IPS DF 6.9 (cell line): ENCODE measurements at places on chromosomes 13 and 19.

GRCh38 chr19:4988770-4989251 is 19.9 kb downstream of the KDM4B start:
- DNase-seq, result no peak

DNA sequence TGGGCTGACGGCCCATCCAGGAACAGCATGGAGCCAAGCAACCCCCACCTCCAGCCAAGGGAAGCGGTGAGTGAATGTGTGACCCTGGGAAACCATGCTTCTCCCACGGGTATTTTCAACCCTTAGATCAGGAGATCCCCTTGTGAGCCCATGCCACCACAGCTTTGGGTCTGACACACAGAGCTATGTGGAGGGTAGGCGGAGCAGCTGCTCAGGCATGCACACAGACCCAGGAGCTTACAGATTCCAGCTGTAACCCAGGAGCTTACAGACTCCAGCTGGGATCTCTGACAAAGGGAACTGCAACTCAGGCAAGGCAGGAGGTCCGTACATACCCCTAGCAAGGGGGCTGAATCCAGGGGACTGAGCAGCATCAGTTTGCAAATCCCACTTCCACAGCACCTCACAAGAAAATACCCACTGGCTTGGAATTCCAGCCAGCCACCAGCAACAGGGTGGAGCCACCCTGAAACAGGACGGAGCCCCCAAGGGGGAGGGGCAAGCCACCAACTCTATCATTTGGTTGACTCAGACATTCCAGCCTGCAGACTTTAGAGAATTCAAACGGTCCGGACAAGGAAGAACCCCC is 40.8 kb upstream of the RFXAP start:
- DNase-seq, result no peak

DNA sequence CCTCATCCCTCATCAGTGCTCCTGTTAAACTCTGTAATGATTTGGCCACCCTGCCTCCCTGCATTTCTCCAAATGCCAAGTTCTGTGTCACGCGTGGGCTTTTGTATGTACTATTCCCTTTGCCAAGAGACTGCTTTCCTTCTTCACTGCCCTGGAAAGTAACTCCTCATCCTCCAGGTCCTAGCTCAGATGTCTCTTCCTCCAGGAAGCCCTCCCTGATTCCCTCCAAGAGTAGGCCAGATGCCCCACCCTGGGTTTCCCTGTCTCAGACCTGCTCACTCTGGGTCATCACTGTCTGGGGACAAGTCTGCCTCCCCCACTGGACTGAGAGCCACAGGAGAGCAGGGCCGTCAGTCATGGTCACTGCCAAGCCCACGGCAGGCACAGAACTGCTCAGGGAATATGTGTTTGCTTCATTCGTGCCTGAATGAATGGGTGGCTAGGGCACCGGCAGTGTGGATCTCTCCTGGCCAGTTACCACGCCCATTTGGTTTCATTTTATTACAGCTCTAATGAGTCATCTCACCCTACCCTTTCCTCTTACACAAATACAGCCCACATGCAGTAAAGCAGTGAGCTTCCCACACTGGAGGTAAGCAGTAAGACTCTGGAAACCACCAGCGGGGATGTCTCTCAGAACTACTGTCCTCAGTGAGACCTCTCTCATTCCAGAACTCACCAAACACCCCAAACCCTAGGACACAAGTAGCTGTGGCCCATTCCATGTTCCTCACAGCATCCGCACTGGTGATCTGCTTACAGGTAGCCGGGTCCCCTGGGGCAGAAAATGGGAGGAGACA is 12.1 kb upstream of the GPR4 start:
- no peak for DNase-seq

DNA sequence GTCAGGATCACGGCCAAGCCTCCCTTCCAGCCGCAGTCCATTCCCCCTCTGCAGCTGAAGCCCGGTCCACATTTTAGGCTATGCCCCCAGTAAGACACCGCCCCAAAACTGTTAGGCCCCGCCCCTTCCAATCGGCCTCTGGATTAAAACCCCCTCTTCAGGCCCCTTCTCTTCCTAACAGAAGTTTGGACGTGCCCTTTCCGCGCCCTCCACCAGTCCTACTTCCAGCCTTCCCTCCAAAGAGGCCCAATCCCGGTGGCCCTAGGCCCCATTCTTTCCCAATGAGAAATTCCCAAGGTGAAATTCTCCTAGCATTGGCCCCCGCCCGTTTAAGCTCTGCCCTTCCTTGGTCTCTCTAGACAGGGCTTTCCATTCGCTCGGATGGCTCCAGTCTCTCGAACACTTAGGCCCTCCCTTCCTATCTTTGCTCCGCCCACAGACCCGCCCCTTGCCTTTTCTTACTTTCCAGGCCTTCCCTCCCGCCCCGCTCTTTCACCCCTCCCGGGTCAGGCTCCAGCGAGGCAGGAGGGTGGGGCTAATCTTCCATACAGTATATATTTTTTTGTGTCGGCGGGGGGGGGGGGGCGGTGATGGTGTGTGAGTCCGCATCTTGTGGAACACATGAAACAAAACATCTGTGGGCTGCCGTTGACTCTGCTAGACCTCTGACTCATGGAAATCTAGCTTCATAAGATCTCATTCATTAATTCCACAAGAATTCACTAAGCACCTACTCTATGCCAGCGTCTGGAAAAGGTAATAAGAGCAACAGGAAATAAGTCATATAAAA is 13.6 kb downstream of the LTBP4 start:
- no peak for DNase-seq

DNA sequence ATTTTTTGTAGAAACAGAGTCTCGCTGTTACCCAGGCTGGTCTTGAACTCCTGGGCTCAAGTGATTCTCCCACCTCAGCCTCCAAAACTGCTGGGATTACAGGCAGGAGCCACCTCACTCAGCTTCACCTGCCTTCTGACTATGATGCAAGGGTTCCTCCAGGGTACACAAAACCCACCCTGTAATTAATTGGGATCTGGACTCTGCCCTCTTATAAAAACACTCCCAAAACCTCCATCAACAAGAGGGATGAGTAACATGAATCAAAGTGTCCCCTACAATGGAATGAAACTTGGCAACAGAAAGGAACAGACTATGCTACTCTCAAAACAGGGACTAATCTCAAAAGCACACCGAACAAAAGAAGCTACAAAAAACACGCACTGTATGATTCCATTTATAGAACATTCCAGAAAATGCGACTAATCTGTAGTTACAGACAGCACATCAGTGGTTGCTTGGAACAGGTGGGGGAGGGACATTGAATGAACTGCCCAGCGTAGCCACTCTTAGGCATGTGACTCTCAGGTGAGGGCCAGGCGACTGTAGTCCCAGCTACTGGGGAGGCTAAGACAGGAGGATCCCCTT is 3.2 kb upstream of the PRR36 start:
- no peak for DNase-seq

- no peak for DNase-seq
Observed at GRCh38 chr19:18290302-18291018, 9.0 kb upstream of the JUND start.
